Renal cortex interstitium (tissue), 15 donors: ENCODE measurements at places on chromosomes 7 and 10.

DNA sequence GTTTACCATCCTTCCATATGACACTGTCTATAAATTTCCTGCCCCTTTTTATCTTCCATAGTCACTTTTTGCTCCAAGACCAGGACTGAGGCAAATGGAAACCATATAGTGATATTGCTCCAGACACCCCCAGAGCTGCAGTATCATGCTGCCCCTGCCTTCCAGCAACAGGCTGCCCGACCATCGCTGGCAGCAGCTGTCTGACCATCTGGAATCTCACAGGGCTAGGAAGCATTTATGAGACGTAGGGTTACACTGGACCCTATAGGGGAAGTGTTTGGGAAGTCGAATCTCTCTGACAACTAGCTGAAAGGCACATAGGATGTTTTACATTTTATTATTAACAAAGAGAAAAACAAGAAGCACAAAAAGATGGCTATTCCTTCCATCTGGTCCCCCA is 19.4 kb downstream of the ENO4 start:
- no peak for DNase-seq

- DNase-seq: no peak
Observed at GRCh38 chr10:100327007-100327717, 2.9 kb downstream of the PKD2L1 start.

GRCh38 chr7:90298145-90299038 is 22.7 kb downstream of the FAM237B start:
- DNase-seq: no peak

DNA sequence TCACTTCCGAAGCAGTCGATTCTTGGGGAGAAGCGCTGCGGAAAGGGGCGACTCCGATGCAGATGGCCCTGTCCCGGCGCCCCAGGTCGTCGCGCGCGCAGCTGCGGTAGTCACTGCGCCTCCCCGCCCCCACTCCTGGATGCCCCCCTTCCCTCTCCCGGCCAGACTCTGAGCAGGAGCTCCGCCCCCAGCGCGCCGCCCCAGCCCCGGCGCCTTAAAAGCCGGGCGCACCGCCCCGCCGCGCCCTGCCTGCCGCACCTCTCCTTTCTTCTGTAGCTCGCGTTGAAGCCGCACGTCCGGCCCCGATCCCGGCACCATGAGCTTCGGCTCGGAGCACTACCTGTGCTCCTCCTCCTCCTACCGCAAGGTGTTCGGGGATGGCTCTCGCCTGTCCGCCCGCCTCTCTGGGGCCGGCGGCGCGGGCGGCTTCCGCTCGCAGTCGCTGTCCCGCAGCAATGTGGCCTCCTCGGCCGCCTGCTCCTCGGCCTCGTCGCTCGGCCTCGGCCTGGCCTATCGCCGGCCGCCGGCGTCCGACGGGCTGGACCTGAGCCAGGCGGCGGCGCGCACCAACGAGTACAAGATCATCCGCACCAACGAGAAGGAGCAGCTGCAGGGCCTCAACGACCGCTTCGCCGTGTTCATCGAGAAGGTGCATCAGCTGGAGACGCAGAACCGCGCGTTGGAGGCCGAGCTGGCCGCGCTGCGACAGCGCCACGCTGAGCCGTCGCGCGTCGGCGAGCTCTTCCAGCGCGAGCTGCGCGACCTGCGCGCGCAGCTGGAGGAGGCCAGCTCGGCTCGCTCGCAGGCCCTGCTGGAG is at the start of gene INA:
TSS of gene INA (plus strand) at position 243 of the 817 bp plus-strand sequence. CDS start at position 317, 74 bp downstream.
- no peak for DNase-seq

GRCh38 chr10:52623761-52624160 is 148.8 kb downstream of the MBL2 start:
- DNase-seq: no peak

DNA sequence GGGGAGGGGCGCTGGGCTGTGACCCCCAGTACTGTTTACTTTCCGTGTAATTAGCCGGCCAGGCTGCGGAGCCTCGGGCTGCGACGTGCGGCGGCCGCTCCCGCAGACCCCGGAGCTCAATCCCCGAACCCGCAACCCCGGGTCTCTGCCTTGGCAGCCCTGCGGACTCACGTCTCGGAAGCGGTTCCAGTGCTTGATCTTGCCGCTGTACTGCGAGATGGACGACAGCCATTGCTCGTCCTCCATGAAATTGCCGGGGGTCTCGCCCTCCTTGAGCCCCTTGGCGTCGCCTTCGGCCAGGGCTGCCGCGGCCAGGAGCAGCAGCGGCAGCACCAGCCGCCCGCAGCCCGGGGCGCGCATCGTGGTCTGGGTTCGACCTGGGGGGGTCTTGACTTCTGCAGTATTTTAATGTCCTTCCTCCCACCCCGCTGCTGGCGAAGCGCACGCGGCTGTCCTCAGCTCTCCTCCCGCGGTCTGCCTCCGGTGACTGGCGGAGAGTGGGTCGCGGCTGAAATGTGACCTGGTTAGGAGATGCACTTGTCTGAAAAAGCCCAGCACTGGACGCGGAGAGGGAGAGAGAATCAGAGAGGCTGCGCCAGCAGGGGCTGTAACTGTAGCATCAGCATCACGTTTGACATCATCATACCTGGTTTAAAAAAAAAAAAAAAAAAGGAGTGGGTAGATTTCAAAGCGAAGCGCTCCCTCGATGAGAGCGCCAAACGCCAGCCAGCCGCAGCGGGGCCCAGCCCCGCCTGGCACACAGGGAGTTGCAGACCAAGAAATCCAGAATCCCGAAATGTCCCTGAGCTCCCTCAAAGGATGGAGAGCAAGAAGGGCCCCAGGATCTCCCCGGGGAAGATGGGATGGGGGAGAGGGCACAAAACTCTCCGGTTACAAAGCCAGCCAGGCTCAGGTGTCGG is at the start of gene SPOCK2:
TSS of gene SPOCK2 (minus strand) at position 583 of the 920 bp plus-strand sequence. CDS start at position 360, 223 bp downstream.
- DNase-seq: no peak

DNA sequence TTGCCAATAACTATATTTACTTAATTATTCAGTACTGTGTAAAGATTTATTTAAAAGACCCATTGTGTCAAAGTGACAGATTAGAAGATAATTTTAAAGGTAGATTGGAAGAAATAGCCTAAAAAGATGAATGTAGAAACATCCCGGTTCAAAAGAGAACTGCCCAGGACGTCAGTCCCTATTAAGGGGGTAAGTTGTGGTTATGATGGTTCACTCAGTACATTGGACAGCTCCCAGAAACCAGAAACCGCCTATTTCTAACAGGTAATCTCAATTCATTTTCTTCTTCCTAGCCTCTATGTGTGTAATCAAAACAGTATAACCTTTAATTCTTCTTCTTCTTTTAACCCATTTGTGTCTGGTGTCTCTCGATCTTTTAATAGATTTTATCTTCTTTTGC is 1.5 kb upstream of the FERD3L start:
- DNase-seq: peak; percentile 23

GRCh38 chr7:114502454-114503254 is 88.0 kb downstream of the FOXP2 start:
- no peak for DNase-seq

DNA sequence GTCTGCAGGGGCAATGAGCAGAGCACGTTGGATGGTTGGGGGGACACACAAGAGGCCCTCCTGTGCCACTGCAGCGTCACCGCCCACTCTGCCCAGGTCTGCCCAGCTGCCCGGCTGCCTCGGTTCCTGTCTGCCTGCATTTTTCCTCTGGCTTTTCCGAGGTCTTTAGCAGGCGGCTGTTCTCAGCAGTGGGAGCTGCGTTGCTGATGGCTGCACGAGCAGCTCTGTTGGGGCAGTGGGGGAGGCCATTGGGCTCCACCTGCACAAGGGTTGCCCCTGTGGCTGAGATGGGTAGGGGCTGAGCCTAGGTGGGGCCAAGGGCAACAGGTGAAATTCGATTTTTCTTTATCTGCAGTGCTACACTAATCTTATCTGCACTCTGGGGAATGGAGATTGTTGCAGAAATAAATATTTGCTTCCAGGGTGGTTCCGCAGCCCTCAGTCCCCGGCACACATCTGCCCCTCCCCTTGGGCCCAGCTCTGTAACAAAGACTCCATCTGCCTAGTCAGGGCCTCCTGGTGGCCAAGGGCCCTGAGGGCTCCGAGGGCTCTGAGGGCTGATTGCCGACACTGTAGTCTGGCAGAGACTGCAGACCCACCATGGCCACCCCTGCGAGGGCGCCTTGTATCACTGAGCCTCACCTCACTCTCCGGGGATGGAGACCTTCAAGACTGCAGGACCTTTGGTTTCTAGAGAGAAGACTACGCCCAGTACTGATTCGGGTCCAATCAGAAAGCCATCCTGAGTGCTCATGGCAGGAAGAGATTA is 141.7 kb upstream of the SHH start:
- DNase-seq: no peak

GRCh38 chr7:142391191-142391992 is 133.5 kb upstream of the PRSS58 start:
- DNase-seq: no peak

- DNase-seq: no peak
Observed at GRCh38 chr7:139807009-139807408, 22.1 kb upstream of the TBXAS1 start.

DNA sequence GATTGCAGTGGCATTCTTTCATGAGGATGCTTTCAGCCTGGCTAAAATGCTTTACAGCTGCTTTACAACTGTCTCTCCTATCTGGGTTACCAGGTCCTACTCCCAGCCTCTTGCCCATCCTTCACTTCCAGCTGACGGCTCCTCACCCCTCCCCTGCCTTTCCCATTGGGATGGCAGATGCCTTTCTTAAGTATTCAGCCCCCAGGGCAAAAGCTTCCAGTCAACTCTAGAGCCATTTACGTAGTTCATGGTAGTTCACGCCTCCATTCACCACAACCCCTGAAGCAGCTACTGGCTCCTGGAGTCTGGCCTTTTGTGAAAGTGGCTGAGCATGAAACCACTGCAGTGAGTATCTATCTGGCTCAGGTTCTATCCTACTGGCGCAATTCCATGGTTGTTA is 17.2 kb upstream of the BMPER start:
- DNase-seq: no peak

- no peak for DNase-seq
Observed at GRCh38 chr7:98646465-98646864, 29.4 kb downstream of the NPTX2 start.

GRCh38 chr7:86558680-86559501 is 84.8 kb upstream of the GRM3 start:
- no peak for DNase-seq

DNA sequence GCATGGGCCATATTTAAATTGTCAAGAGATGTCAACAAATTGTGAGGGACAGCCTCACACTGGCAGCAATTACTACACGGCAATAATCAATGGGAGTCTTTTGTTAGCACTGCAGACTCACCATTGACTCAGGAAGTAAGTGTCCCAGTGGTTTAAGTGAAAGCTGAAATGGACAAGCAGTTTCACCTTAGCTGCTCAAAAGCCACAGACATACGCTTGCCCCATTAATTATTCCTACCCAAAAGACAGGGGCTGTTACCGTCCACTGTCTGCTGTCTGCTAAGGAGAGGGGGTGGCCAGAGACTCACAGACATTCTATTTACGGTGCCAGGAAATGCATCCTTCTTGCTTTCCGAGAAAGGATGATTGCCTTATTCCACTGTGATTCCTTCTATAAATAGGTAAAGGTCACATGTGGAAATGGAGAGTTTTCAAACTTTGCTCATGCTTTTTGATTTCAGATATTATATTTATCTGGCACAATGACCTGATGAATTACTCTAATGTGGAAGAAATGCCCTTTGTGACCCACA is 309.7 kb upstream of the NFE2L3 start:
- no peak for DNase-seq

DNA sequence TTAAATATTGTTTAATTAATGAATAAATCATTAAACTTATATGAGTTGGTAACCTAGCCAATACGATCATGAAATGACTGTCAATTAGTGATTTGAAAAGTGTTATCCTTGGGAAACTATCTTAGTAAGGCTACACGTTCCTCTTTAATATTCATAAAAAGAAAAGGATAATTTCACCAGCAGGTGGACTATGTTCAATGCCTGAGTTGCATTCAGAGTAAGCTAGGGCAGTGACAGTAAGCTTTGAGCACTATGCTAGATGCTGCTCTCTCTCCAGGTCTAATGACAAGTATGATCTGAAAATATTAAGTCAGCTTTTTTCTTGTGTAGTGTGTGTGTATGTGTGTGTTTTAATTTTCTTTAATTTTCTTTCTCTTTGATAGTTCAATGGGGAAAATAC is 486.3 kb upstream of the PCDH15 start:
- no peak for DNase-seq

DNA sequence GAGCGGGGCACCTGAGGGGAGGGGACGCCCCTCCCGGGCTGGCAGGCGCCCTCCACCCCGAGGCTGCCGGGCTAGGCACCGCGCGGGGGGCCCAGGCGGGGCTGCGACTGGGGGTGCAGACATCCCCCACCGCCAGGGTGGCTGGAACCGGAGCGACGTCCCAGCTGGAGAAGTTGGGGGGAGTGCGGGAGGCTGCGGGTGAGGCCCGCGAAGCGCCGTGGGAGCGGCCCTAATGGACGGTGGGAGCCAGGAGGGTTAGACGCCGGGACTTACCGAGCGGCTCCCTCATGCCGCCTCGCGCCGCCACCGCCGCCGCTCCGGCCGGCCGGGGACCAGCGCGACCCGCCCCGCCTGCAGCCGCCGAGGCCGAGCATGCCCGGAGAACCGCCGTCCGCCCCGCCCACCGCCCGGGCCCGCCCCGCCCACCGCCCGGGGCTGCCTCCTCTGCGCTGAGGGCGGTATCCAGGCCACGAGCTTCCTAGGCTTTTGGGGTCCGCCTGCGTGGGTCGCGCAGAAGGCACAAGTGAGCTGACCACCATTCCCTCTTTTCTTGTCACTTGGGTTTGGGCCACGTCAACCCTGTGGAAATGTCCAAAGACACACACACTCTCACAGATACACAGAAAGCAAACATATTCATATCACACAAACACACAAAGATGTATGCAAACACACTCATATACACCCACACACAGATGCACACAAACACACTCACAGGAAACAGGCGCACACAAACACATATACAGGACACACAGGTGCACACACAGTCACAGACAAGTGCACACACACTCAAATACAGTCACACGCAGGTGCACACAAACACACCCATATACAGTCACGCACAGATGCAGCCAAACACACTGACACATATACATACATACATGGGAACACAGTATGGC is at the start of gene JCAD:
TSS of gene JCAD (minus strand) at position 378 of the 899 bp plus-strand sequence. CDS start 11,774 bp downstream, outside the sequence.
- DNase-seq: no peak

- DNase-seq: no peak
Observed at GRCh38 chr10:79262959-79263746, 84.1 kb upstream of the PPIF start.
